ENCODE measurements at places on chromosomes 1 and 21.

GRCh38 chr1:37028981-37029617, 5.2 kb downstream of the GRIK3 start:
- H3K4me3 ChIP-seq: no peak overlapping the region
- peaks cover 85% of the 10 kb centered on the region for H3K27me3 ChIP-seq
- no peak for DNase-seq
- H3K4me1 ChIP-seq: no peaks in the 10 kb centered on the region

DNA sequence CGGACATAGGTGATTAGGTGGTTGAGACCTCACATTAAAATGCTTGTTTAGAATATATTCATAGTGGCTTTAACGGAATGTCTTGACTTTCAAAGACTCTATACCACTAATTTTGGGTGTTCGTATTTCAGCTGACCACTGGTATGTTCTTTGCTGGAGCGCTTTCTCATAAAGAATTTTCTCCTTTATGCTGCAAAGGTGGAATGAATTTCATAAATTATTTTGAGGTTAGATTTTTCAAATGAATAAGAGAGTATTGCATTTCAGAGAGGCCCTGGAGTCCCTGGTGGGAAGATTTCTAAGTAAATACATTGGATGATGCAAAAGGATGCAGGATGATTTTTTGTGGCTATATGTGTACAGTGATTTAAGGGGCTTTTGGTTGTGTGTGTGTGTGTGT, 55.8 kb downstream of the HUNK start:
- H3K4me1 ChIP-seq: peaks cover 44% of the 10 kb centered on the region
- no peak for DNase-seq
- H3K4me3 ChIP-seq: peak overlapping the region; percentile 27
- H3K36me3 ChIP-seq: peaks cover 18% of the 10 kb centered on the region
- no peaks in the 10 kb centered on the region for H3K27me3 ChIP-seq

DNA sequence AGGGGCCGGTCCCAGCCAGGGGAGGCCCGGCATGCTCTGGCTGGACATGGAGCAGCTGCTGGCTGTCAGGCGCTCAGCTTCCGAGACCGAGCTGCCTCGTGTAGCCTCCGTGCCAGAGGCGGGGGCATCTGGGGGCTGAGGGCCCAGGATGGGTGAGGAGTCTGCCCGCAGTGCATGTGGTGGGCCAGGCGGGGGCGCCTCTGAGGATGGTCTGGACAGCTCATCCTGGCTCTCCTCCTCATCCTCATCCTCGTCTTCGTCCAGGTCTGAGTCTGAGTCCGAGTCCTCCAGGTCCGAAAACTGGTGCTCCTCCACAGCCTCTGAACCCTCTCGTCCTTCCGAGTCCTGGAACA, 28.9 kb upstream of the EDN2 start:
- H3K27me3 ChIP-seq: no peaks in the 10 kb centered on the region
- peaks cover 13% of the 10 kb centered on the region for H3K4me1 ChIP-seq
- no peaks in the 10 kb centered on the region for H3K36me3 ChIP-seq
- no peak for DNase-seq

DNA sequence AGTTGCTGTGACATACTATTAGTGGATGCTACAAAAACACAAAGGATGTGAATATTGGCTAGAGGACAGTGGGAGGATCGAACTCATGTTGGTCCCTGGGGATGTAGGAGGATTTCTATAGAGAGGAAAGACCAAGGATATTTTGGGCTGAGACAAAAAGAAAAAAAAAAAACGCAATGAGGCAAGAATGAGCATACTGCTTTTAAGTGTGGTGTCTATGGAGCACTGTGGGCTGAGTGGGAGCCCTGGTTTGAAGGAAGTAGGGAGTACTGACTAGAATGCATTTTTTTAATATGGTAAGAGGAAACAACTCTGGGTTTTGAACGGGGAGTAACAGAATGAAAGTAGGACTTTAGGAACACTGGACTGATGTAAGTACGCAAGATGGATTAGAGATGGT, 450.7 kb downstream of the NEGR1 start:
- H3K27ac ChIP-seq: no peak overlapping the region
- no peaks in the 10 kb centered on the region for H3K27me3 ChIP-seq
- no peaks in the 10 kb centered on the region for H3K4me1 ChIP-seq
- no peak for DNase-seq

DNA sequence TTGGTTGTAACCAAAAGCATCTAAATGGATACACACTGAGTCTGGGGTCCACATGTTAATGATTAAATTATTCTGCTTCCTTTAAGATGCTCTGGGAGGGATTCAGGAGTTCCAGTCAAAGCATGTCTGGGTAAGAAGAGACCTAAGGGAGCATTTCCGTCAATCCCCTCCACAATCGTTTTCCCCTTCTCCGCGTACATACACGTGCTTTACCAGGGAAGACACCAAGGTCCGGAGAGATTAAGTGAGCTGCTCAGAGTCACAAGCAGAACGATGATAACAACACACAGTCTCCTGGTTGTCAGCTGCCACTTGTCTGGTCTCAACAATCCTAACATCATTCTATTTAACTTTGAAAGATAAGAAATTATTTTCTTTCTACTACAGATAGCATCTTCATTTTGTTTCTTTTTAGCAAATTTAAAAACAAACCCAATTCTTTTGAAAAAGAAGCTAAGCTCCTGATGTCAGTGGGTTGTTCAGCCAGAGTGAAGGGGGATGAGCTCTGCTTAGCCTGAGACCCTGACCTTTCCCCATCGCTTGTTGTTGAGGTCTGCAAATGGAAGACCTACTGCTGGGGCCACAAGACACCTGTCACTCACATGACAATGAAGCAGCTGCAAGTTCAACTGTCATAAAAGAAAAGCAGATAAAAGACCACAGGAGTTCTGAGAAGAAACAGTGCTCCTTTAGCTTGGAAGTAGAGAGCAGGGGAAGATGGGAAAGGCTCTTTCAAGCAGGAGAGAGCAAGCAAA, 4.5 kb downstream of the PAFAH2 start:
- H3K27ac ChIP-seq: no peak overlapping the region
- no peaks in the 10 kb centered on the region for H3K36me3 ChIP-seq
- DNase-seq: no peak
- no peaks in the 10 kb centered on the region for H3K27me3 ChIP-seq
- H3K4me3 ChIP-seq: no peak overlapping the region
- H3K4me1 ChIP-seq: peaks cover 29% of the 10 kb centered on the region

DNA sequence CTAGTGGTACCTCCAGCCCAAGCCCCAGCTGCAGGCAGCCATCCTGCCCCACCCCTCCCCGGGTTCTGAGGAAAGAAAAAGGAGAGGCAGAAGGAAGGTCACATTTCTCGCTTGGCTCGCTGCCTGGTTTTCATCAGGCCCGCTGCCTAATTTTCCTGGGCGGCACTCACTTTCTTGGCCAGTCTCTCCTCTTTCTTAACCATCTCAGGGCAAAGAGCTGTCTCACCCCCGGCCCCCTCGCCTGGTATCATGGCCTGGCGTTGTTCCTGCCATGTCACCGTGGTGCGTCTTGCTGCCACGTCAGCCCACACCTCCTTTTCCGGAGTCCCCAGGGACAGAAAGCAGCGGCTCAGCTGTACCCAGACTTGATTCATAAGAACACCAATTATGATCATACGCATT, 26.6 kb upstream of the CASZ1 start:
- H3K27ac ChIP-seq: no peak overlapping the region
- H3K27me3 ChIP-seq: peaks cover 18% of the 10 kb centered on the region
- DNase-seq: no peak

- no peaks in the 10 kb centered on the region for H3K4me1 ChIP-seq
- no peak overlapping the region for H3K4me3 ChIP-seq
- H3K27me3 ChIP-seq: no peaks in the 10 kb centered on the region
- DNase-seq: no peak
Measured at GRCh38 chr1:239587066-239587465, 200.7 kb downstream of the CHRM3 start.

- H3K4me3 ChIP-seq: no peak overlapping the region
- H3K27ac ChIP-seq: no peak overlapping the region
- no peak for DNase-seq
- peaks cover 12% of the 10 kb centered on the region for H3K4me1 ChIP-seq
Measured at GRCh38 chr1:182595641-182596240, 6.7 kb upstream of the RNASEL start.

DNA sequence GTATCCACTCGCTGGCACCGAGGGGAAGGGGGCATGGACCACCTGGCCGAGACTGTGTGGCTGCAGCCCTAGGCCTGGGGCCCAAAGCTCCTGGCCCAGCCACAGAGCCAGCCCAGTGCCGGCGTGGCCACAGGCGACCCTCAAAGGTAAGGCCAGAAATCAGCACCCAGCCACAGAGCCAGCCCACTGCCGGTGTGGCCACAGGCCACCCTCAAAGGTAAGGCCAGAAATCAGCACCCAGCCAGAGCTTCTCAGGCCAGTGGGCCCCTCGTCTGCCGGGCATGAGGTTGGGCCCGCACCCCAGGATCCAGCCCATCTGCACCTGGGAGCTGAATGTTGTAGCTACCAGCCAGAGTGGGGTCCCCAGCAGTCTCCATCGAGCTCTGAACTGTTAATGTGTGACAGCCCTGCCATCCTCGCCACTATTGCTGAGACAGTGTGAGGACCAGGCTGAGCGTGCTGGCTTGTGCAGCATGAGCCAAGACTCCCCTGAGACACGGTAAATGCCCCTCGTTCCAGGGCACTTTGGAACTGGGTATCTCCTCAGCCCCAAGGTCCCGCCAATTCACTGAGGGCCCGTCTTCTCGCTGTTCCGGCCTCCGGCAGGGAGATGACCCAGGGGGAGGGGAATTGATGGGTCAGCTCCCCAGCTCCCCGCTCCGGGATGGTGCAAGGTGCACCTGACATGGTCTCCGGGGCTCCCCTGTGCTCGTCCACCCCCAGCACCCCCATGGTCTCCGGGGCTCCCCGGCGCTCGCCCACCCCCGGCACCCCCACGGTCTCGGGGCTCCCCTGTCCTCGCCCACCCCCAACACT, 4.7 kb upstream of the FTCD start:
- no peak for DNase-seq
- peaks cover 13% of the 10 kb centered on the region for H3K36me3 ChIP-seq
- no peak overlapping the region for H3K27ac ChIP-seq
- H3K4me1 ChIP-seq: no peaks in the 10 kb centered on the region
- no peaks in the 10 kb centered on the region for H3K27me3 ChIP-seq

DNA sequence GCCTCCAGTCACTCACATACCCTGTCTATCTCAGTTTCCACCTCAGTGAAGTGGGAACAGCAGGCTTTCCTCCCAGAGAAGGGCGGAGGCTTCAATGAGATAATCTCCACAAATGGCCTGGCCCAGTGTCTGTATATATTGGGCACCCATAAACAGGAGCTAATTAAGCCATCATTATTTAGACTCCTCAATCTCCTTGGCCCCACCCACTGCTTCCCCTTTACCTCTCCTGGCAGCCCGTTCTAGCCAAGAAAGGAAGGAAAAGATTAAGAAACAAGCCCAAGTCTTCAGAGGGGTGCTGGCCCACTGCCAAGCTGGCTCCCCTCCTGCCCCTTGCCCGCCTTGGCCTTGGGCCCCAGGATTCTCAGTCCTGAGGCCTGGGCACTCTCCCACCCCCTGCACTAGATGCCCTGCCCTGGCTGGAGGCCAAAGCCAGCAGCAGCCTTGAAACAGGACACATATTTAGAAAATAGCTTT, 15.9 kb upstream of the EPB41 start:
- H3K27me3 ChIP-seq: no peaks in the 10 kb centered on the region
- peaks cover 38% of the 10 kb centered on the region for H3K4me1 ChIP-seq
- DNase-seq: no peak
- no peaks in the 10 kb centered on the region for H3K36me3 ChIP-seq
- H3K27ac ChIP-seq: peak overlapping the region; percentile 79
- H3K4me3 ChIP-seq: no peak overlapping the region

- no peak for DNase-seq
- no peaks in the 10 kb centered on the region for H3K36me3 ChIP-seq
- H3K4me1 ChIP-seq: peaks cover 16% of the 10 kb centered on the region
- no peaks in the 10 kb centered on the region for H3K27me3 ChIP-seq
- peak overlapping the region; percentile 35 for H3K4me3 ChIP-seq
Measured at GRCh38 chr1:41245659-41246058, 3.6 kb upstream of the SCMH1 start.

DNA sequence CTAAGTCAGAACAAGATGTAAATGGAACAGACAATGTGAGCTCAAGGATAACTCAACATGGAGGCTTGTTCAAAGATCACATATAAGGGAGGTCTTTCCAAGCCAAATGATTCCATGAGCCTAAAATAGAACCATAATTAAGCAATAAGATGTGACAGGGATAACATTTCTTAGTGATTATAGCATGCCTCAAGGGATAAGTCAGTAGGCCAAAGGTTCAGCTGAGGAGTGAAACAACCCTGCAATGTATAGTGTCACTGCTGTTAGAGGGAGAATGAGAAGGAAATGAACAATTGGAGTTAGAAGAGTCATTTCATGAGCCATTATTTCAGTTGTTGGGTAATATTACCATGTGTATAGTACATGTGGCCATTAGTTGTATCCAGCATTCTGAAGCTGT, 25.0 kb downstream of the GORAB start:
- H3K36me3 ChIP-seq: peaks cover 22% of the 10 kb centered on the region
- H3K4me1 ChIP-seq: peaks cover 27% of the 10 kb centered on the region
- H3K27ac ChIP-seq: no peak overlapping the region
- no peak for DNase-seq
- H3K27me3 ChIP-seq: no peaks in the 10 kb centered on the region
- no peak overlapping the region for H3K4me3 ChIP-seq

DNA sequence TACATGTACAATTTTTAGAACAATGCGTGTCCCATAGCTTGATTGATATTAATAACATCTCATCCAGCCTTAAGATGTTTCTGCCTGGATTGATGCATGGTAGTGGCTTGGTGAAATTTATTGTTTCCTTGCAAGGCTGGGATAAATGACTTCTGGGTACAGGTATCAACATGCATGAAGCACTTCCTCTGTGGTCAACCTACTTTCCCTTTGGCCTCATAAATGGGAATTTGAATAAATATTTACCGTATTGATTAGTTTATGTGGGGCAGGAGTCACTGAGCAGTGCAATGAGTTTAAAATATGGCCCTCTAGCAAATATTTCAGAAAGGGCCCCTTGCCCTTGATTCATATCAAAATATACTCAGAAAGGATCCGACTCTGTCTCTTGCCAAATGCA, 83.9 kb upstream of the KCNE2 start:
- H3K4me3 ChIP-seq: no peak overlapping the region
- H3K36me3 ChIP-seq: peaks cover 4% of the 10 kb centered on the region
- no peak for DNase-seq
- peaks cover 6% of the 10 kb centered on the region for H3K27me3 ChIP-seq

DNA sequence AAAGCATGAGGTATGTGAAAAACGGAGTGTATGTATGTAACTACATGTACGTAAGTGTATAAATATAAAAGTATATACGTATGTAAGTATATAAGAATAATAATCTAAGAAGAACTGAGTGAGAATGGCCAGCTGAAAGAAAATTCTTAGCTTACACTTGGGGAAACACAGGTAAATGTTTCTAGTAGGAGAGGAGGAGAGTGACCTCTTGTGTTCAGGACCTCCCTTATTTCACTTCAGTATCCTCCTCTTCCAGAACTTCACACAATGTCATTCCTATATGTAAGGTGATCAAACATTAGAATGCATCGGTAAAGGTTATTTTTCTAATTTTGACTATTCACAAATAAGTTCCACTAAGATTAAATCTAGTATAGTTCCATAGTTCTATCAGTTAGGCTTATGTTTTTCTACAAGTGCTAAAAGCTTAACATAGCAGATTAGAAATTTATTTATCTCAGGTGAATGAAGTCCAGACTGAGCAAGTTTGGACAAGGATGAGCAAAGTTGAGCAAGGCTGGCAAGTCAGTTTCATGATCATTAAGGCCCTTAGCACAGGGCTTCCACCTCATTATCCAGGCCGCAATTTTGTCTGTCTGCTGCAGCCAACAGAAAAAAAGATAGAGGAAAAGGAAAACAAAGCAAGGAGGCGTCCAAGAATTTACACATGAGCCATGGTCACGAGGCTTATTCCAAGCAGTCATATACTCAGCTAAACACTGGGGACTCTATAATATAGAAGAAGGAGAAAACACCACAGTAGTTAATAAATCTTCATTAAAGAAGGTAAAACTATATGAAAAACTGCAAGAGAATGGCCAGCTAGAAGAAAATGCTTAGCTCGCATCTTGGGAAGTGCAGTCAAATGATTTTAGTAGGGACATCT, 7.1 kb upstream of the MROH9 start:
- H3K27ac ChIP-seq: no peak overlapping the region
- no peaks in the 10 kb centered on the region for H3K27me3 ChIP-seq
- DNase-seq: no peak
- no peaks in the 10 kb centered on the region for H3K36me3 ChIP-seq

Measured in type B pancreatic cell (in vitro differentiated cells).